ENCODE measurements at places on chromosomes 3 and 15. TPM values are rescaled to one million over a fixed set of nuclear protein-coding genes. Genes with fewer than 3 reads are reported as not detected.

DNA sequence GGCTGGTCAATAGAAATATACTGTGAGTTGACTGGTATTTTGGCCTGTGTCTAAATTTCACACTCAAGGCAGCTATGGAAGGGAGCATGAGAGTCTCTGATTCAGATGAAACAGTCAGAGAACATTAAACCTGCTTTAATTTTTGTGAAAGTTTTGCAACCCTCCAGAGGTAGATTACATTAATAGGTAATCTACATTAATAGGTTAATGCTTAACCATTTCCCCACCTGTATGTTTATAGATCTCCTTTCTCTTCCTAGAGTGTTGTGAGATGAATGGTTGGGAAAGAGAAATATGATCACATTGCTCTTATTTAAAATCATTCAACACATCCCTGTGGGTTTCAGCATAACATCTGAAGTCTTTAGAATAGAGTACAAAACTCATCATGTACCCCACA, 586.9 kb upstream of the DPPA4 start:
- DNase-seq = no peak

- DNase-seq = no peak
These were observed at the start of gene SV2B for GRCh38 chr15:91099995-91100813. Gene SV2B (plus strand): TSS chr15:91100257. CDS start chr15:91226264, 126,007 bp downstream.

- no peak for DNase-seq
These were observed 29.2 kb downstream of the NEO1 start for GRCh38 chr15:73081321-73081958.

DNA sequence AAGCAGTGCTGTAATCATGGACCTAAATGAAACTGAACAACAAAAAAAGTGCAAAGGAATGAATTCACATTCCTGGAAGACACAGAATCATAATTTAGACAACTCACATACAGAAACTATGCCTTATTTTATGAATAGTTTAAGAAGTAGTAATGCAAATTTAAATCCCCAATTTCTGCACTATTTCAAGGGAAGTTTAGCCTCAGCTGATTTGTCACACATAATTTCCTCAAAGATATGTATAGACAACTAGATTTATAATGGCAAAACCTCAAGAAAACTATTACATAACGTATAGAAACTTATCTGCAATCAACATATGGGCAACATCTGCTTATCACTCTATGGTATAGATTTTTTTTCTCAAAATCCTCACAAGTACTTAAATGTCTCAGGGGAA, 7.8 kb upstream of the PTX3 start:
- DNase-seq = no peak

The SKOR1 gene
- total RNA-seq = 0.51 TPM

The KNG1 gene
- 0.14 TPM for total RNA-seq

The RBP2 gene
- not detected for total RNA-seq

All from posterior vena cava (tissue), 2 donors.